ENCODE measurements at places on chromosomes 4 and X.

GRCh38 chrX:55593756-55594257 lies 29.4 kb upstream of the FOXR2 start:
- DNase-seq = no peak

DNA sequence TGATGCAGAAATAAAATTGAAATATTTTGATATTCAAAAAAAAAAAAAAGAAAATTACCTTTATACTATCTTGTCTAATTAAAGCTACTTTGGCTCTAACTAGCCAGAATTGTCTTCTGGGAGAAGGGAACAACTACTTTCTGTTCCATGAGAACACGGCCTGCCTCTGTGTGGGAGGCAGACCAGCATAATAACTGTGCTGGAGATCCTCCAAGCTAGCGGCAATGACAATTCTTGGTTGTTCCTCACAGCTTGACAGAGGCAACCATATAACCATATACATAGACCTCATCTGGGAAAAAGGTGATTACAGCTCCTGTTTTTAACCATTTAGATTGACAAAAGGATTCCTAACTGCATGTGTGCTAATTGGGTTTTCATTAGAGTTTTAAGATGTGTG lies 95.7 kb downstream of the RBMX2 start:
- DNase-seq = no peak

- DNase-seq = no peak
Observed at GRCh38 chrX:35442421-35442820, 355.7 kb upstream of the MAGEB16 start.

GRCh38 chr4:155787113-155787710 lies 28.4 kb downstream of the GUCY1B1 start:
- peak; percentile 48 for DNase-seq

All from activated CD4-positive, alpha-beta T cell treated with anti-CD3 and anti-CD28 coated beads, Interleukin-2, amount 50 U/mL, for 16 hours (primary cell).